Activated CD4-positive, alpha-beta T cell treated with anti-CD3 and anti-CD28 coated beads, Interleukin-2, amount 50 U/mL, for 4 hours (primary cell): ENCODE measurements at places on chromosomes 5 and 9.

- DNase-seq: peak; percentile 26
Observed at GRCh38 chr5:142016556-142016955, 3.7 kb upstream of the GNPDA1 start.

DNA sequence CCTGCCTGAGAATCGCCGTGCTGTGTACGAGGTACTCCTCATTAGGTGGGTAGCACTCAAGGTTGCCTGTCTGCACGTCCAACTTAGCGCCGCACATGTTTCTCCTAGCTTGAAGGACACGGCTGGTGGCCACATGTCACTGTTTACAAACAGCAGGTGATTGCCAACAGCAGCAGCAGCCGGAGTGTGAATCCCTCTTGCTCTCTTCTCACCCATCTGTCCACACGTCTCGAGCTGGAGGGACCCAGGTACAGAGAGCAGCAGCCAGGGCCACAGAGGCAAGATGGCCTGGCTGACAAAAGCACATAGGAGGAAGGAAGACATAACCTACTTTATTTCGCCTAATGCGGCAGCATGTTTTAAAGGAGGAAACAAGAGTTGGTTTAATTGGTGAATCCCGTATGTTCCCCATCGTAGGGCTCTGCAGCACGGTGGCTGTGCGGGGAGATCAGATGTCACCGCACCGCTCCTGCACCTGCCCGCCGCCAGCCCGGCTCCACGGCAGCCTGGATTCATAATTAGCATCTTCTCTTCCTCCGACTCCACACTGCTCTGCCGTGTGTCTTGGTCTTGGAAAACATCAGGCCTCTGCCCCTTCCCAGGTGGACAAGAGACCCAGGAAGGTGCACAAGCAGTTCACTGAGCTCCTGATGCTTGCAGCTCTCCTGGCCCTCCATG, 201.6 kb upstream of the IRX1 start:
- no peak for DNase-seq

DNA sequence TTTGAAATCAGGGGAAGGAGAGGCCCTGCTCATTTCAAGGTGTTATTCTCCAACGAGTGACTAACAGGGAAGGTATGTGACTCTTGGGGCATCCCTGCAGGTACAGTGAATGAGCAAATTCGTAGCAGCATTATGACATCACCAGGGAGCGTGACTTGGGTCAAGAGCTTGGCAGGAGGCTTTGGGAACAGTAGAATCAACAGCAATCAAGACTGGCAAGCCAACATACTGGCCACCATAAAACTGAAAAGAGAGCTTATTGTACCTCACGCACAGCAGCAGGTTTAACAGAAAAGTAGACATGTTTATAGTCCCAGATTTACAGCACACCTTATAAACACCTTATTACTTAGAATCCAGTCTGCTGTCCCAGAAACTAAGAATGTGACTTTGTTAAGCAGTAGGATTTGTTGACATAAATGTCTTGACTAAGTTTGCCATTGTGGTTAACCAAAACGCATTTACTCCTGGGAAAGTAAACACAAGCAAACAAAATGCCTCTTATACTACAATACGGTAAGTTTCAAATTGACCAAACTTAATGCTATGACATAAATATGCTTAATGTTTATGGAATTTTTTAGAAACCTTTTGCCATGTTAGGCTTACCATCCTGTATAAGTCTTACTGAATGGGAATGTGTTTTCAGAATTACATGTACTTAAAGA, 297.8 kb downstream of the NPR3 start:
- DNase-seq: no peak

- DNase-seq: no peak
Observed at GRCh38 chr9:124133727-124134126, 122.2 kb downstream of the LHX2 start.

DNA sequence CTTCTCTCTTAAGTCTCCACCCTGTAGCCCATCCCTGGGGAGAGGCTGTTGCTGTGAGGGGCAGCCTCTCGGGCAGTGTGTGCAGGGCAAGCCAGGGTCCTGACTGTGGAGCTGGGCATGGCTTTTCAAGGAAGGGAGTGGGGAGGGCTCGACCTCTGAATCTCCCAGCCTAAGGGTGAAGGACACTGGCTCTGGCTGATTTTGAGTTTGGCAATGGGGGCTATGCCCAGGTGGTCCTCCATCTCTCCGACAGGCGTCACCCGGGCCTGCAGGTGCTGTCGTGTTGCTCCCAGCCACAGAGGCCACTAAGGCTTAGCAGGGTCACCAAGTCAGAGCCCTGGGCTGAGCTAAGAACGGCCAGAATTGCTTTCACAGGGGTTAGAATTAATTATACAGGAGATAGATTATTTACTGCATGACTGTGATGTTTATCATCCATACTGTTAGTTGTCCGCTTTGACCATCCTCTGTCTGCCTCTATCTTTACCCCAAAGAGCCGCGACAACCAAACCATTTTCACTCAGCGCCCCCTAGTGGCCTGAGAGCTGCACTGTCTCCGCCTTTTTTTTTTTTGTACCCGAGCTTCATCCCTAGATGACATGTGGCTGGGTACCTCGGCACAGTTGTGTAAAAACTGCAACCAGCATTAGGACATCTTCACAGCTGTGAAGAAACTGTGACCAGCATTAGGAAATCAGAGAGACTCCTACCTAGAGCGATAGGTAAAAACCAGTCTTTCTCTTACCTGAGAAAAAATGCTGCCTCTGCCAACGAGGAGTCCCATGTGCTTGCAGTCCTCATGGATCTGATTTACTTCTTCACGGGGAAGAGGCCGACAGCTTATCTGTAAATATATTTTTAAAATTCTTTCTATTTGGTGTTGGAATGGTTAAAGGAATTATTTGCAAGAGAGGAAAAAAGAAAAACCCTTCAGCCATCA, 44.5 kb downstream of the AGXT2 start:
- peak; percentile 25 for DNase-seq

- DNase-seq: no peak
Observed at GRCh38 chr5:761059-761771, 23.3 kb downstream of the ZDHHC11B start.

DNA sequence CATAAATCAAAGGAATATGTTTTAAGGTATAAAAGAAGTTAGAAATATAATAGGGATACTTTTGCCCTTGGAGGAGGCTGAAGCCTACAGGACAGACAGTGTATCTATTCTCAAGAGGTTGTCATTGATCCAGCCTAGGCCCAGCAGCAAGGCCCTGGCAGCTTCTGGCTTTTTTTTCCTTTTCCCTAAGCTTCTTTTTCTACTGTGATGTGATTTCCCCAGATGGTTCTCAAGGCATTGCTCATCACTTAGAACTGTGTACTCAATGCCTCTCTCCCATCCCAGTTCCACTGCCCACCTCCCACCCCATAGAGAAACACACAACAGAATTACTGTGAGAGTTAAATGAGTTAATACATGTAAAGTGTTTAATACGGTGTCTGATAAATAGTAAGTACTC, 88.6 kb downstream of the SLC44A1 start:
- no peak for DNase-seq

- DNase-seq: no peak
Observed at GRCh38 chr5:156155598-156155997, 171.4 kb upstream of the SGCD start.

GRCh38 chr5:58940446-58940845, 357.6 kb downstream of the RAB3C start:
- DNase-seq: no peak

DNA sequence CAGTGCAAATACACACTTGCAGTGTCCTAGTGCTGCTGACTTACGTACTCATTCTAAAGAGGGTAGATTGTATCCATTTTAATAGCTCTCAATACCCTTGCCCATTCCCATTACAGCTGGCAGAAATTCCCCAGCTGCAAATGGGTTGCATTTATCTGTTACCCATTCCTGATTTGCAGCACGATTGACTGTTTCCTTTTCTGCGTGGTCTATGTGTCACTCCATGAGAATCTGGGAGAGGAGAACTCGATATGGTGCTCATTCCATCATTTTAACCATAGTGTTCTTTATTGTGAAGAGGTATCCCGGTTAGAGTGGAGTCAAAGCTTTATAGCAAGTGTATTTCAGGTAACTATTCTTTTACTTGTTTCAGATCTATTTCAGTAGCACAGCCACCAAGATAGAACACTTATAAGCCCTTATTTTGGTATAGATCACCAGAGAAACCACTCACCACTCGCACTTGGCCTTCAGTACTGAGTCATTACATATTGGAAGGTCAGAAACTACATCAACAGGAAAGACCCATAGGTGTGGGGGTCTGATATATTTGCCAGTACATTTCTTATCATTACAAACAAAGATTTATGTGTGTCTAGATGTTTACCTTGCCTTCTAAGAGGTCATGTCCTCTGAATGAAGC, 139.5 kb downstream of the MUSK start:
- no peak for DNase-seq

GRCh38 chr5:72007336-72008111, 99.8 kb upstream of the MAP1B start:
- DNase-seq: no peak

- no peak for DNase-seq
Observed at GRCh38 chr9:116549786-116550660, 137.1 kb upstream of the TRIM32 start.

GRCh38 chr9:107036367-107036766, 173.4 kb downstream of the ZNF462 start:
- DNase-seq: no peak

- DNase-seq: no peak
Observed at GRCh38 chr5:141511771-141512325, 23.0 kb downstream of the PCDHGC5 start.

GRCh38 chr5:160271396-160271795, 41.0 kb downstream of the CCNJL start:
- DNase-seq: no peak

DNA sequence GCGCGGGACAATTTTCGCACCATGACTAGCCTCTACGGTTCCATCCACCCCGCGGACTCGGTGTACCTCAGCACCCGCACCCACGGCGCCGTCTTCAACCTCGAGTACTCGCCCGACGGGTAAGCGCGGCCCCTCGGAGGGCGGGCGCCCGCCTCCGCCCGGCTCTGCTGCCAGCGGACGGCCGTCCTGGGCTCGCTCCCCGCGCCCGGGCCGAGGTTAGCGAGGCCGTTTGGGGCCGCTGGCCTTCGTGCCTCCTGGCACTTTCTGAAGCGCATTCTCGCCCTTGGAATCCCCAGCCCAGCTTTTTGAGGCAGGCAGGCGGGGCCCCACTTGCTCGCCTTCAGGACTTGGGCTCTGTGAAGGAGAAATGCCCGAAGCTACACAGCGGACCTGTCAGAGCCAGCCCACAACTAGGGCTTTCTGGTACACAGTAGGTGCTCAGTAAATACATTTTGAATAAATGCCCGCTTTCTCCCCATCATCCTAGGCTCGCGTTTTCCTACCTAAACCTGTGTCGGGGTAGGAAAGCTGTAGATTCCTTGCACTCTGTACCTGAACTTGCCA, 772 bp downstream of the DCAF10 start:
- DNase-seq: no peak

GRCh38 chr9:81268048-81268447, 421.3 kb downstream of the TLE1 start:
- no peak for DNase-seq

GRCh38 chr5:52269401-52269800, 518.3 kb upstream of the ITGA1 start:
- no peak for DNase-seq

- no peak for DNase-seq
Observed at GRCh38 chr5:159174511-159175168, 34.7 kb downstream of the RNF145 start.

GRCh38 chr9:134213881-134214341, 49.5 kb upstream of the RNU6ATAC start:
- DNase-seq: no peak

GRCh38 chr9:38110476-38110875, 41.4 kb upstream of the SHB start:
- DNase-seq: no peak

- no peak for DNase-seq
Observed at GRCh38 chr5:172585114-172585513, 55.9 kb upstream of the NEURL1B start.

DNA sequence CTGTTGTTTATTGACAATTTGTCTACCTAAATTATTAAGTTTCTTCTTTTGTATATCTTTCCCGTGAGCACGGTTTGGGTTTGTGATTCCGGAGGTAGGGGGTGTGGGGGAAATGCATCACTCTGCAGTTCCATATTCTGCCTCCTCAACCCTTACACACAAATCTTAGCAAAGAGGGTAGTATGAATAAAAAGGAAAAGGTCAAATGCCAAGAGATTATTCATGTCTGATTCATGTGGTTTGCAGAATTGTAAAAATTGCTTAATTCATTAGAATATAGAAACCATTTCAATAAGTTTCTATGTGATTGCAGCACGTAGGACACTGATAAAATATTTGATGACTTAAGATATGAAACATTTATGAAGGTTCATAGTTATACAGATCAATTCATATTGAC, 601.9 kb downstream of the SEMA5A start:
- DNase-seq: no peak

DNA sequence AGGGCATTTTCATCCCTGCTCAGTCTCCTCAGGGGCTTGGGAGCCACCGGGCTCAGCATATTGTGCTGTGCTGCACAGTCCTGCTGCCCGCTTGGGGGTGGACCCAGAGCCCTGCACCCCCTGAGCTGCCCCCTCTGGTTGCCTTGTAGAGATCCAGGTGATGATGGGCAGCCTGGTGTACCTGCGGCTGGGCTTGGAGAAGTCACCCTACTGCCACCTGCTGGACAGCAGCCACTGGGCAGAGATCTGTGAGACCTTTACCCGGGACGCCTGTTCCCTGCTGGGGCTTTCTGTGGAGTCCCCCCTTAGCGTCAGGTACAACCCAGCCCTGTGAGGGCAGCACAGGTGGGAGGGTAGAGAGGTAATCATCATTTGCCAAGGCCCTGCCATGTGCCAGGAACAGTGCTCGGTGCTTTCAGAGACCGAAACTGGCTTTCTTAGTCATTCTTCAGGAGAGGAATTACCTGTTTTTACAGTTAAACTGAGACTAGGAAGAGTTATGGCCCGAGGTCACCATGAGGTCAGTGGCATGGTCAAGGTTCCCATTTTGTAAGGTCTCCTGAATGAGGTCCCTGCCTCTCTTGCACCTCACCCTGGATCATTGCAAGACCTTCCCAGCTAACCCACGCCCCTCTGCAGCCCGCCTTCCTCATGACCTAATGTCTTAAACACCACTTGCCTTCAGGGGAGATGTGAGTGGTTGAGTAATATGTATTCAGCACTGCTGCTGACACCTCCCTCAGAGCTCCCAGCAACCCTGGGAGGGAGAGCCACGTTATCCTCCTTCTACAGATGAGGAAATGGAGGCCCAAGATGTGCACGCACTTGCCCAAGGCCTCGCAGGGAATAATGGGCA, 7.5 kb downstream of the NHP2 start:
- peak; percentile 71 for DNase-seq
